ENCODE measurements at places on chromosomes 12 and 14.

- no peak for DNase-seq
These were observed 4.9 kb downstream of the PLD4 start for GRCh38 chr14:104929268-104930230.

- DNase-seq = no peak
These were observed 335.0 kb downstream of the CCER1 start for GRCh38 chr12:90619943-90620342.

- DNase-seq = no peak
These were observed 137.8 kb downstream of the HMGA2 start for GRCh38 chr12:65962036-65962430.

DNA sequence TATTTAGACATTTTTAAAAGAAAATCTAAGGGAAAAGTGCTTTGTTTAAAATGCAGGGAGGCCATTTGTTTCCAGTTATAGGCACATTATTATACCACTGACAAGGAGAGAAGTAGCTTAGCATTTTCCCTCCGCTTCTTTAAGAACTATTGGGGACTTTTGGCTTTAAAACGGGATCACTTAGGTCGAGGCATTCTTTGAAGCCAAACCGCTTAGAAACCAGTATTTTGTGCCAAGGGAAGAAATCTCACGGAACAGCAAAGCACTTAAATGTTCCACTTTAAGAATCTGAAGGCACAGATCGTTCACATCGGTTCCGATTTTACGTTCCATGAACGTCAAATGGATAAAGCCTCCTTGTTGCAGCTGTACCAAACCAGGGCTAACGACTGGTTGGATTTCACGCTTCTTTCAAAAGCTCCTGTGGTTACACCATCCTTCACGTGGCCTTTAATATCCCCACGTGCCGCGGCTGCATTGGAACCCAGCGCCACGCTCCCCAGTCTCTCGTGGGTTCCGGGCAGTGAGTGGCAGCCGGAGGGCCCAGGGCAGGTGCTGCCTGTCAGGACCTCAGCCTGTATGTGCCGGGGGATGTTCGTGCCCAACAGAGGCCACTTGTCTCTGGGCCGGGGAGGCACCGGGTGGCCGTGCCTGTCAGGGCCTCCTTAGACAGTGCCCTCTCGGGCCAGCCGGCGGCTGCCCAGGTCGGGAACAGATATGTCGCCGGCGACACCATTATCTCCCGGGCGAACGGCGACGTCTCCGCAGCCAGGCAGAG, 195.4 kb downstream of the KIF26A start:
- DNase-seq = no peak

DNA sequence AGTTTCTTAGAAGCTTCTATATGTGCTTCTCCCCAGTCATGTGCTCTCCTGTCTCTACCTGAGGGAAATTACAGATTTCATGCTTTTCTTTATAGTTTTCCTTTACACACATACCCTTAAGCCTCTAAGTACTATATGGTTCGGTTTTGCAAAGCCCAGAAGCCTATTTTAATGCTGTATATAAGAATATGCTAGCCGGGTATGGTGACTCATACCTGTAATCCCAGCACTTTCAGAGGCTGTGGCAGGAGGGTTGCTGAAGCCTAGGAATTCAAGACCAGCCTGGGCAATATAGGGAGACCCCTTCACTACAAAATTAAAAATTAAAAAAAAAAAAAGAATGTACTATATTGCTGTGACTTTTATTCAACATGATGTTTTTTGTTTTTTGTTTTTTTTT, 15.4 kb downstream of the DGLUCY start:
- no peak for DNase-seq

All from pulmonary artery endothelial cell (primary cell).